ENCODE measurements at places on chromosomes 3 and 15.

DNA sequence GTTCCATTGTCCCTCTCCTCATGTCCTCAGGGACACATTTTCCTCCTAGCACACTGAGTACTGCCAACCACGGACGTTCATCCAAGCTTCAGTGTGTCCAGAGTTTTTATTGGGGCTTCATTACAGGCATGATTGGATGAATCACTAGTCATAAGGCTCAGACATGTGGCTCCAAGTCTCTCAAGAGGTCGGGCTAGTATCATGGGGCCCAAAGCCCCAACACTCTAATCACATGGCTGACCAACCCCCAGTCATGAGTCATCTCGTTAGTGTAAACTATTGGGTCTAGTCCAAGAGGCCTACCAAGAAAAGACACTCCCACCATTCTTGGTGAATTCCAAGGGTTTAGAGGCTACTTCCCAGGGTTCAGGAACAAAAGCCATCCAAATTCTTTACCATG is 4.4 kb downstream of the TERC start:
- DNase-seq: no peak

DNA sequence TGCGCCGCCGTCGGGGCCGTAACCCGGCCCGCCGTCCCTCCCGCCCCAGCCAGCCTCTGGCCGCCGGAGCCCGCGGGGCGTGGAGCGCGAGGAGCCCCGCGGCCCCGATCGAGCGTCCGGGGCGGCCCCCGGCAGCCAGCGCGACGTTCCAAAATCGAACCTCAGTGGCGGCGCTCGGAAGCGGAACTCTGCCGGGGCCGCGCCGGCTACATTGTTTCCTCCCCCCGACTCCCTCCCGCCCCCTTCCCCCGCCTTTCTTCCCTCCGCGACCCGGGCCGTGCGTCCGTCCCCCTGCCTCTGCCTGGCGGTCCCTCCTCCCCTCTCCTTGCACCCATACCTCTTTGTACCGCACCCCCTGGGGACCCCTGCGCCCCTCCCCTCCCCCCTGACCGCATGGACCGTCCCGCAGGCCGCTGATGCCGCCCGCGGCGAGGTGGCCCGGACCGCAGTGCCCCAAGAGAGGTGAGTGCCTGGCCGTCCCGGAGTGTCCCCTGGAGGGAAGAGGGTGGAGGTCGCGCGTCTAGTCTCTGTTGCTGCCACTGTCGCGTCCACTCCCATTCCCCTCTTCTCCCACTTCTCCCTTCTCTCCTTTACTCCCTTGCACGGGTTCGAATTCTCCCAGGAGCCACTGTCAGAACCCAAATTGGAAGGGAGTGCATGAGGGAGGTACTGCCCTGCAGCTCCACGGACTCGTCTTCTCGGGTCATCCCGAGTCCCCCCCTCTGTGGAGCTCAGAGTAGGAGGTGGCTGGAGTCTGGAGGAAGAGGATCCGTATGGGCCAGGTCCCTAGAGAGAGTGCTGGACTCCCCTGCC is 585 bp downstream of the CSK start:
- no peak for DNase-seq

DNA sequence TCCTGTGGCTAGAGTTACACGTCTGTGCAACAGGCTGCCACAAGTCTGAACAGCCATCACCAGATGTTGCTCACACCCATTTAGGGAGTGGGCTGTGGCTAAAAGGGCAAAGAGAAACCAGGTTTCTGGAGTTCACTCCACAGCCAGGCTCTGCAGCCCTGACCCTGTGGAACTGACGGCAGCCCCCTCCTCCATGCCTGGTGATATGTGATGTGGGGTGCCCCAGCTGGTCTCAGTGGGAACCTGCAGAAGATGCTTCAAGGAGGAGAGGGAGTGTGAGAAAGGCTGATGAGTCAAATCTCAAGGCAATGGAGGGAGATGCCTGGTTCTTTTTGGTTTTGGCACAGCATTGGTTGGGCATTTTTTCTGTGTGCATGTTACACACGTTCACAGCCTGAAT is 130.6 kb downstream of the TPRA1 start:
- DNase-seq: no peak

DNA sequence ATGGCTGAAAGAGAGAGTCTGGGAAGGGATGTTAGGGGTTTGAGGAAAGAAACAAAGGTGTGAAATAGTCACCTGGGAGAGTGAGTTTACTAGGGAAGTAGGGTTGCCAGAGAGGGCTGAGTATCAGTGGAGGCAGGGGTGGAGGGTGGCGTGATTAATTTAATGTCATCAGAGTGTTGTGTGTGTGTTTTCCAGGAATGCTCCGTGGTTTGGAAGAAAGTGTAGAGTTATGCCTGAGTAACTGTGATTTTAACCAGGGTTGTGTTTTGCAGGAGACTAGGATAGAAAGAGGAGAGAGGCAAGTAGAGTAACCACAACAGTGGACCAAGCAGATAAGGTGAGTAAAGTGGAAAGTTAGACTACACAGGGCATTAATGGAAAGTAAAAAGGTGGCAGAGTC is 27.2 kb downstream of the PLD1 start:
- no peak for DNase-seq

DNA sequence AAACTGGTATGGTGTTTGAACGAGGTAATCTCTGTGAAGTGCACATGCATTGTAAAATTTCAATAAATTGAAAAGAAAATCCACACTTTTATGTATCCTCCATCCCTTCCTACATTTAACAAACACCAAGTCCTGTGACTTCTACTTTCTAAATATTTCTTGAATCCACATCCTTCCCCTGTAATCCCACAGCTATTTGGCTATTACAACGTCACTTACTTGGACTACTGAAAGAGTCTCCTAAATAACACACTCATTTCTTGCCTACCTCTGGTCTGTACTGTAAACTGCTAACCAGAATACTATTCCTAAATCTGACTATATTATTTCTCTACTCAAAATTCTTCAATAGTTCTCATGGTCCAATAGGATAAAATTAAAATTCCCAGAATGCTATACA is 176.1 kb downstream of the NEK10 start:
- DNase-seq: no peak

DNA sequence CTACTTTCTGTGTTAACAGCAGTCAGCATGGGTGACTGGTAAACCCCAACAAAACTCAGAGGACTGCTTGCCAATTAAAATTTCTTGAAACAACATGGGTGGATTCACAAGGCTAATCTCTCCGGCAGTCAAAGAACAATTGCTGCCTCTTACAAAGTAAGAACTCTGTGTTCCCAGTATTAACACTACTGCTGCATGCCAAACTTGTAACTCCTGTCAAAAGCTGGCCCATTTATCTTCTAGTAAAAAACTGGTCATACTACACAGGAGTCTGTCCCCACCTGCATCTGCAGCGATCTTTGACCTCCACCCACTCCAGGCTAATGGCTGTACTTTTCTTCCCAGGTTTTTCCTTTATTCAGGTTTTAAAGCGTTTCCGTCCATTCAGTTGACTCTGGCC is 8.7 kb upstream of the ZNF589 start:
- no peak for DNase-seq

DNA sequence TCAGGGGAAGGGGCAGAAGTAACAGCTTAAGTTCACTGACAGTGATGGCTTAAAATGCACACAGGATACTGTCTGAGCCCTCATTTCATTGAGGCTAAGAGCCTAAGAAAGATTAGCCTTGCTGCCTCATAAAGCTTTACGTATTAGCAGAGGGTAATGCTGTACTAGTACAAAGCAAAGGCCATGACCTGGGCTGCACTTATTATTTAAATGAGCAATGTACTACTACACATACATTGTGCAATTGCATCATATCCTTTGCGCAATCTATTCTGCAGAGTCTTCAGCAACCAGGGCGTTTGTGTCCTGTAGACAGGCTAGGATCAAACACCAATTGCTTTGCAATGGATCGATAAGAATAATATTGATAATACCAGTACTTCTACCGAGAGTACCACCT is 221.8 kb downstream of the TPRG1 start:
- DNase-seq: no peak

GRCh38 chr15:41772720-41773331 is 1.5 kb upstream of the MAPKBP1 start:
- DNase-seq: peak; percentile 19

DNA sequence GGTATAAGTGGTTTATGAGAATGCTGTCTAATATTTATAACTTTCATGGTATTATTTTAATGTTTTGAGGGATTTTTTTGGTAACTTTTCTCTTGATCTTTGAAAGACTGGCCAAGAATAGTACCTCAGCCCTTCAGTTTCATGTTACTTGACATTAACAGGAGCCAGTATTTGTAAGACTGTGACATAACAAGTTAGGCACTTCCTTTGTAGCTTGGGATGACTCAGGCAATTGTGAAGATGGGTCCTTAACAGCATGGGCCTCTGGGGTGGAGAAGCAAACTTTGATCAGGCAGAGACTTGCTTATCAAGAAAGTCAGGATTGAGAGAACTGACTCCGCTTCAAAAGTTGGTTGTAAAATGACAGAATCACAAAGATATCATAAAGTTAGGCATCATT is 9.5 kb downstream of the LRRC49 start:
- DNase-seq: no peak

GRCh38 chr3:63193647-63194046 is 84.5 kb upstream of the SYNPR start:
- DNase-seq: no peak

DNA sequence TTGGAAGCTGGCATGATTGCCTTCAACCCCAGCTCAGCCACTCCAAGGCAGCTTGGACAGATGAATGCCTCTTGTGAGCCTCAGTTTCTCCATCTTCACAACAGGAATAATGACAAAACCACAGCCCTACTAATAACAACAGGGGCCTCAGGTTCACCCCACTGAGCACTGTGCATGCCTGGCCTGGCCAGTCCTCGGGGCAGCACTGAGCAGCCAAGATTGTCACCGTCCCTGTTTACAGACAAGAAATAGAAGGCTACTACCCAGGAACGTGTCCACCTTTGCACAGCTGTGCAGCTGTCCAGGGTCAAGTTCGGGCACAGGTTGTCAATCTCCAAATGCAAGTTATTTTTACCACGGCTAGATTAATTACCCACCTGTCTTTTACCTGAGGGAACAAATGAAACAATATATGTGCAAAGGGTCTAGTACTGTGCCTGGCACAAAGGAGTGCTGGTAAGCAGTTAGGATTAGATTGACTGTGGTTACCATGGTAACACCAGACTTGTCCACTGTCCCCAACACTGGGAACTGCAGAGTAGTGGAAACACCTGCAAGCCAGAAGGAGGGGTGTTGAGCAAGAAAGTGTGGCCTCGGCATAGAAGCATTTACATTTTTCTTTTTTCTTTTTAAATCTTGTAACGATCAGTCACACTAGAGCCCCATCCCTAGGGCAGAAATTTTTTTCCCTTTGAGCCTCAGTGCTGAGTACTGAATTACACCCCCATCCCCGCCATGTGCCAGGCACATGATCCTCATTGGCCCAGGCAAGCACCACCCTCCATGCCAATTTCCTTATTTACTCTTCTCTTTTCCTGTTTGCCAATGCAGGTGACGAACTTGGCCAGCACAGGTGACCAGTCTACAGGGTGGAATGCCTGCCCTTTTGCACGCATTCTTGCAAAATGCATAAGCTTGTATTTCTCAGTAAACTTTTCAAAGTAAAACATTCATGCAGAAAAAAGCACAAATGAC is 66.3 kb upstream of the SLC6A6 start:
- DNase-seq: no peak

GRCh38 chr3:121690777-121691405 is 30.2 kb upstream of the HCLS1 start:
- DNase-seq: no peak

DNA sequence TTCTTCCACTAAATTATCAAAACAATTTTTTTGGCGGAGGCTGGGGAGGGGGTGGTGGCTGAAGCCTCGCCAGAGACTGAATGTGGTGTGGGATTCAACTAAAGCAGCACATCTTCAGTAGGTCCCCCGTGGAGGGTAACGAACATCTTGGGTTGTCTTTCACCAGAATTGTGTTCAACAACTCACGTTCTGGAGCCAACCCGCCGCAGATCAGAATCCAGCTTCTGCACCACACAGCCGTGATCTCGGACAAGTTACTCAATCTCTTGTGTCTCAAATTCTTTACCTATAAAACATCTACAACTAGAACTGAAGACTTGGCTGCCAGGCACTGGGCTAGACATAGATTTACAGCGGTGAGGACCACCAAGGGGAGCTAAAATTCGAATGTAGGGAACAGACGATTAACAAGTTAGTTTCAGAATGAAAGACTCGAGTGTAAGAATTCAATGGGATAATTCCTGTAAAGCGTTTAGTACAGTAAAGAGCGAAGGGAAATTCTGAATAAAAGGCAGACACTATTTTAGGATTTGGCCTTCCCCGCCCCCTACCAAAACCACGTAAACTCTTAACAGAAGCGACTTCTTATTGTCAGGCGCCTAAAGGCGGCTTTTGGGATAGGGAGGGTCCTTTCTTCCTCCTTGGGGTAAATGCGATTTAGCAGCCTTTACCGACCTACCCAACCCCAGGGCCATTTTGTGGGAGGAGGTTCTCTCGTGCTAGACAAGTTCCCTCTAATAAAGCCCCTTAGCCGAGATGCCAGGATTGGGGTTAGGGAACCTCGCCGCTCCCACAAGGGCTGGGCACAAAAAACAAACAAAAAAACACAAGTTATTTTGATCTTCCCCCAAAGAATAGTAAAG is 697 bp upstream of the RAB5A start:
- DNase-seq: peak; percentile 5

GRCh38 chr3:64501298-64501906 is 186.4 kb downstream of the ADAMTS9 start:
- no peak for DNase-seq

GRCh38 chr15:101293122-101293521 is 1.9 kb downstream of the SNRPA1 start:
- DNase-seq: no peak

- no peak for DNase-seq
Observed at GRCh38 chr3:117768581-117768980, 1059.0 kb downstream of the TUSC7 start.

- no peak for DNase-seq
Observed at GRCh38 chr15:46703020-46703861, 1014.1 kb upstream of the SEMA6D start.

DNA sequence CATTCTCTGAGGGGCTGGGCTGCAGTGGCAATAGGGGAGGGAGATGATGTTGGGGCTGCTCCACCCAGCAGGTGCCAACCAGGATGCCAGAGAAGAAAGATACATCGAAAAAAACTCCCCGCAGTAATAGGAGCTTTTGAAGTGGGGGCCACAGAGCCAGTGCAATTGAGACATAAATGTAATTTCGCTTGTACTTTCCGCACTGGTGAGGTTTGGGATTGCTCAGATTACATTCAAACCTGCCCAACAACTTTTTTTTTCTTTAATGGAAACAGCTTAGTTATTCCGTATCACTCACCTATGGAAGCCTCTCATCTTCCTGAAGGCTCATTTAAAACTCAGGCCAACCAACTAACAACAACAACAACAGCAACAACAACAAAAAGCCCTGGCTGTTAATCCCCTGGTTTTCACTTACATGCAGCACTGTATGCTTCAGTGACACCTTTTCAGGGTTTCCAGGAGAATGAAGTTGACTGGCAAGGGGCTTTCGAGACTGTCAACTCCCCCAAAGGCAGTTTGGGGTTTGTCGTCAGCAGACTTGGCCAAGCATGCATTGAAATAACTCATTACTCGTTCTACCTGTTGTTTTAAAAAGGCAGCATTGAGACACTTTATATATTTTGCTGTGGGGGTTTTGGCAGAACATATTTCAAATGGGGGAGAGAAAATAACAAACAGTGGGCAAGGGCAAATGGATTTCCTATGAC is 163.8 kb downstream of the EBLN2 start:
- no peak for DNase-seq

GRCh38 chr3:73603762-73604171 is 21.0 kb downstream of the PDZRN3 start:
- DNase-seq: no peak

- DNase-seq: no peak
Observed at GRCh38 chr3:142035308-142035922, 113.9 kb downstream of the TFDP2 start.

All from stimulated activated CD4-positive, alpha-beta T cell treated with anti-CD3 and anti-CD28 coated beads, Interleukin-1b, Interleukin-23, amount 100 ng/mL, for 1 hour (primary cell).